ENCODE measurements at places on chromosomes 13 and 19. TPM values are rescaled to one million over a fixed set of nuclear protein-coding genes. Genes with fewer than 3 reads are reported as not detected.

The CEACAM19 gene
- 2.3 TPM for total RNA-seq

The SYNE4 gene
- total RNA-seq = 23.8 TPM

The ONECUT3 gene
- not detected for total RNA-seq

The FAM83E gene
- 6.0 TPM for total RNA-seq

The GPC6 gene
- total RNA-seq = 80.4 TPM

The IZUMO2 gene
- total RNA-seq = not detected

The FFAR3 gene
- total RNA-seq = not detected

The CLEC17A gene
- total RNA-seq = not detected

The ZNF730 gene
- 32.6 TPM for total RNA-seq

The DCT gene
- not detected for total RNA-seq

The ZNF835 gene
- 0.25 TPM for total RNA-seq

The ZNF761 gene
- total RNA-seq = 47.2 TPM

The KCNK6 gene
- 8.9 TPM for total RNA-seq

The SLC10A2 gene
- total RNA-seq = not detected

The SMIM24 gene
- total RNA-seq = 0.52 TPM

The GDF15 gene
- total RNA-seq = 2.2 TPM

The ZIC2 gene
- total RNA-seq = 182 TPM

The NALCN gene
- total RNA-seq = 0.11 TPM

The FREM2 gene
- 16.1 TPM for total RNA-seq

The RINL gene
- total RNA-seq = 6.4 TPM

The SIGLEC5 gene
- not detected for total RNA-seq

The INSR gene
- 26.3 TPM for total RNA-seq

The LILRA2 gene
- not detected for total RNA-seq

The PSG6 gene
- total RNA-seq = not detected

The SYNGR4 gene
- total RNA-seq = not detected

The CGB5 gene
- not detected for total RNA-seq

The LPAR2 gene
- 56.6 TPM for total RNA-seq

The KIR3DL2 gene
- not detected for total RNA-seq

The ZNF69 gene
- total RNA-seq = 18.1 TPM

The SMIM7 gene
- total RNA-seq = 57.6 TPM

The JSRP1 gene
- 0.66 TPM for total RNA-seq

The LILRB1 gene
- not detected for total RNA-seq

The CYP2A6 gene
- not detected for total RNA-seq

The SULT2A1 gene
- 0.18 TPM for total RNA-seq

The TYK2 gene
- total RNA-seq = 61.4 TPM

The TLE5 gene
- total RNA-seq = 579 TPM

The DEDD2 gene
- 28.0 TPM for total RNA-seq

The TMC4 gene
- total RNA-seq = 46.6 TPM

The KLK6 gene
- total RNA-seq = 0.47 TPM

The TINCR gene
- total RNA-seq = 0.93 TPM

The MED4 gene
- 55.1 TPM for total RNA-seq

The CACNG6 gene
- total RNA-seq = 1.8 TPM

The IL11 gene
- 1.9 TPM for total RNA-seq

The MAB21L1 gene
- total RNA-seq = 0.19 TPM

The CYP4F8 gene
- total RNA-seq = not detected

The AZU1 gene
- 2.0 TPM for total RNA-seq

The LSM14A gene
- 170 TPM for total RNA-seq
